Activated CD4-positive, alpha-beta T cell treated with anti-CD3 and anti-CD28 coated beads for 48 hours (primary cell): ENCODE measurements at places on chromosomes 1 and 21.

DNA sequence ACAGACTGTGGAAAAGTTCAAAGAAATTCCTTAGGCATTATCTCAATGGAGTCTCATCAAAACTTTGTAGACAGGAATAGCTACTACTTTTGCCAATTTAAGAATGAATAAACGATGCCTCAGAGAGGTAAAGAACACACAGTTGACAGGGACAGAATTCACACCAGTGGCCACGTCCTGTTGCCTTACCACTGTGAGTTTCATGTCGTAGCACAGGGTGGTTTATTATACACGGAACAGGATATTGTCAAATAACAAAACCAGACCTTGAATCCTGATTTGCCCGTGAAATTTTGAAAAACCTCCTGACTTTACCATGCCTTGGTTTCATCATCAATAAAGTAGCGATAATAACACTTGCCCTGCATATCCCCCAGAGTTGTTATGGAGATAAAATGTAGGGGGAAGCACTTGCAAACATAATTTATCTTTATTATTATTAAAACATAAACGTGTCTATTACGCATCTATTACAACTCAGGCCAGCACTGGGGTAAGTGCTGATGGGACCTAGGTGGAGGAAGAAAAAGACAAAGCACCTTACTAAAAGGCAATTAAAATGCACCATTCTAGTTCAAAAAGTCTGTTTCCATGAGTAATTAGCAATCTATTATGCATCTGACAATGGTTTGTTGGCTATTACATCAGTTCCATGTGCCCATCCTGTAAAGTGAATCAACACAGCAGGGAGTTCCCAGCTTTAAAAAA is 408.1 kb upstream of the RUNX1 start:
- no peak for DNase-seq

GRCh38 chr1:118113261-118113660 is 71.8 kb downstream of the SPAG17 start:
- DNase-seq: no peak

DNA sequence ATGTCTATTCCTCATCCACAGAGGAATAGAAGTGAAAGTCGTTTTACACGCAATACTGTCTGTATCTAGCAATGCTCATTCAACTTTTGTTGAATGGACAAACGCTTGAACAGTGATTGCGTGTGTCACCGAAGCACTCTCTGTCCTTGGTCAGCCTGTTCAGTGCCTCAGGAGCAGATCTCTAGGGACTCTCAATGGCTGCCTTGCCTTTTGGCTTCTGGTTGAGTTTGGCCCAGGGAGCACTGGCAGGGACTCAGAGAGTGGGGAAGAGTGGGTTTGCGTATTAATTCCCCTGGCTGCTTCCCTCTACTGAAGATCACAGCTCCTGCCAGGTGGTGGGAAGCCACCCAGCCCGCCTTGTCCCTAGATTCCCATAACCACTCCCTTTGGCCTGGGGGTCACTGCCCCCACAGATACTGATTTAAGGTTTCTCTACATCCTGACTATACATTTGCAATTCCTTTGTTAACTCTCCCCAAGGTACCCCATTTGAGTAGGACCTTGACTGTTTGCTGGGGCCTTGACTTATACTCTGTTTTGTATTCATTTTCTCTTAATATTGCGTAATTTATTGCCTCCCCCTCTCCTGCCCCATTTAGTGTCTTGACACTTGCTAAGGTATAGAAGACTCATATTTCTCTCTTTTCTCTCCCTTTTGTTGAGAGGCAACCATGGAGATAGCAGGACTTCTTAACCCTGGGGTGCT is 61.7 kb upstream of the USP24 start:
- no peak for DNase-seq

DNA sequence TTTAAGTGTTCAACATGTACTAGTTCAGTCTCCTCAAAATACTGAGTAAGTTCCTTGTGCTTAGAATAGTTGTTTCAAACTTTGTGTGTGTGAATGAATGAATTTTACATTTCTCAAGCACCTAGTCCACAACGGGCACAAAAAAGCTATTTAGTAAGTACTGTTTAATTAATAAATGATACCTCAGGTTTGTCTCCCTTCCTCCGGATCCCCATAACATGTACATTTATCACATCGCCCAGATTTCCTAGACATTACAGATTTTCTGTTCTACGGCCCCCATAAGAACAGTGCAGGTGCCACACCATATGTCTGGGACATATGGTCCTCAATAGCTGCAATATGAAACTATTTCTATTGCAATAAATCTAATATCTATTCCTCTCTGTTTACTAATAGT is 1.3 kb upstream of the TTF2 start:
- DNase-seq: no peak

DNA sequence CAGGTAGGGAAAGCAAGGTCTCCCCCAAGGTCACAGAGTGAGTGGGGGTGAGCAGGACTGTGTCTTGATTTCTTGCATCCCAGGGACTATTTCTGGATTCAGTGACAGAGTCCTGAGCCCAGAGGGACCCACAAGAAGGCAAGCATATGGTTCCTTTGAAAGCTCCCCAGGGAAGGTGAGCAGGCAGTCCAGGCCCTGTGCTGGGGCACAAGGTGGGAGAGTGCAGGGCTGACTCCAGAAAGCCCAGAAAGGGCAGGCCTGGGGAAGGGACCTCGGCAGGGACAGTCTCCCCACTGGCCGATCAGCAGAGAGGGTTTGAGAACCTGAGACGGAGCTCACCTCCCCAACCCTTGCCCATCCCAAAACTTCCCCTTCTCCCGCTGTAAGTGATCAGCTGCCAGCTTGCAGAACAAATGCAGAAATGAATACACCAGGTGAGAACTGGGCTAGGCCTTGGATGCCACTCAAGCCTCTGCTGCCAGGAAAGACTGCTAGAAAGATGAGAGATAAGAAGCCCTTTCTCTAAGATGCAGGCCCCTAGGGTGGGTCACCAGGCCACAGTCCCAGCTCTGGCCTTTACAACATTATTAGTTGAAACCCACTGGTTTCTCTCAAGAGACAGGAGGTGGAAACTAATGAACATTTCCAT is 121.0 kb downstream of the GLIS1 start:
- DNase-seq: no peak

DNA sequence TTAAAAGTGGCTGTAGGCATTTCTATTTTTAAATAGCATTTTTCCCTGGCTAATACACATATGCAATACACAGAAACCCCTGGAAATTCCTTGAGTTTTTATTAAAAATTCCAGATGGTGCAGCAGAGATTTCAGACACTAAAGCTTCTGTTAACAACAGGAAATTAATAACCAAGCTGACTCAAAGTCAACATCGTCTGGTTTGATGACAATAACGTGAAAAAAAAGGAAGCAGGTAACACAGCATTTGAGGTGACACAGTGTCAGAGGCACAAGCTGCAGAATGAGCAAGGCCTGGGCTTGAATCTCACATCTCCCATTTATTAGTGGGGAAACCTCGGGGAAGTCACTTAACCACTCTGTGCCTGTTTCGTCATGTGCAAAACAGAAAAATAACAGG is 64.6 kb upstream of the GJB5 start:
- DNase-seq: no peak

DNA sequence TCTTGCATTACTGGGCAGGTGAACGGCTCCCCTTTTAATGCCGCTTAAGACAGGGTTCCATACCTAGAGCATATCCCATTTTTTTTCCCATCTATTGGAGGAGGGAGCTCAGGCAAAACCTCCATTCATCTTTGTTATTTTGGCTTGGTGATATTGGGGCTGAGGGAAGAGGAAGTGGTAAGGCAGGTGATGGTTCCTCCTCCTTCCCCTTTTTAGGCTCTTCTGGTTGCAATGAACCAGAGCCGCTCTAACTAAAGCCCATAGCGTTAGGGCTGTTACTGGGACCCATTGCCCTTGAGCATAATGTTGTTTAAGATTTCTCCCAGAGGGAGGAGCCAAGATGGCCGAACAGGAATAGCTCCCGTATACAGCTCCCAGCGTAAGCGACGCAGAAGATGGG is 21.1 kb downstream of the PYHIN1 start:
- no peak for DNase-seq

- no peak for DNase-seq
These were observed 161.4 kb upstream of the ARHGEF16 start for GRCh38 chr1:3292868-3293562.

DNA sequence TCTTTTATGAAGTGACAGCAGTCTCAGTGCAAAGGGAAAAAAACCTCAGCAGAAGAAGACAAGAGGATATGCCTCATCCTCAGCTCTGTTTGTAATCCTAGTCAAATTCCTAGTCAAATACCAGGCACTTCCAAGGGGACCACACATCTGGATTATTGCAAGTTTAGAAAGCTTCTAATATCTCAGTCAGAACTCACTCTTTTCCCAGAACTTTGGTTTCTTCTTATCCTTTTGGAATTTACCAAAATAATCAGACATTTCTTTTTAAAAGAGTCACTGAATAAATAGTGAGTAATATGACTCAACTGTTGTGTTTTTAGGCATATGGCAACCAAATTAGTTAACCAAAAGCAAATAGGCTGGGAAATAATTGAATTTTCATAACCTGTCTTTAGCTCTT is 47.8 kb downstream of the PRRX1 start:
- no peak for DNase-seq

- no peak for DNase-seq
These were observed 129.5 kb upstream of the KIAA0040 start for GRCh38 chr1:175322109-175322508.

- DNase-seq: no peak
These were observed 168.6 kb downstream of the IER5 start for GRCh38 chr1:181257117-181257516.

DNA sequence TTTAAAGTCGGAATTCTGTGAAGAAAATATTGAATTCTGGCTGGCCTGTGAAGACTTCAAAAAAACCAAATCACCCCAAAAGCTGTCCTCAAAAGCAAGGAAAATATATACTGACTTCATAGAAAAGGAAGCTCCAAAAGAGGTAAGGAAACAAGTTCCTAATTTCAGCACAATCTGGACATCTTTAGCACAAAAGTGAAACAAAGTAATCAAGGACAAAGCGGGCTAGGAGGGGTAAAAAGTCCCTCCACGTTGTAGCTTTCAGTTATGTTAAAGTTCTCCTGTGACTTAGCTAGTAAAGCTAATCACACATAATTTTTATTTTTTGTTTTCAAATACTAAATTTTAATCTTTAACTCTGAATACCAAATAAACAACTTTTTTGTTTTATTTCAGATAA is 2.2 kb downstream of the RGS2 start:
- no peak for DNase-seq

DNA sequence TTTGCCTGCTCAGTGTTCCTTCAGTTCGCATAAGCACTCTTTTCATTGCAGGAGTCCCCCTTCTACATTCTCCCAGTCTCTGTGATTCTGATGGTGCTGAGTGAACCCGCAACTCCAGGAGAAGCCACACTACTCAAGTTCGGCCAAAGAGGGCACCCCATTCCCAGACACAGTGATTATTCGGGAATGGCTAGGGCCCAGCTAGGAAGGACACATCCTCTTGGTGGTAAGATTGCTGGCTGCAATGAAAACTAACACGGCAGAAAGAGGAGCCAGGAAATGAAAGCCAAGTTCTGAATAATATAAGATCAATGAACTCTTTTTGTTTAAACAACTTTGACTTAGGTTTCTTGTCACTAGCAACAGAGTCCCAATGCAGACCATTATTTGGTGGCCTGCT is 14.9 kb downstream of the CREG1 start:
- no peak for DNase-seq

DNA sequence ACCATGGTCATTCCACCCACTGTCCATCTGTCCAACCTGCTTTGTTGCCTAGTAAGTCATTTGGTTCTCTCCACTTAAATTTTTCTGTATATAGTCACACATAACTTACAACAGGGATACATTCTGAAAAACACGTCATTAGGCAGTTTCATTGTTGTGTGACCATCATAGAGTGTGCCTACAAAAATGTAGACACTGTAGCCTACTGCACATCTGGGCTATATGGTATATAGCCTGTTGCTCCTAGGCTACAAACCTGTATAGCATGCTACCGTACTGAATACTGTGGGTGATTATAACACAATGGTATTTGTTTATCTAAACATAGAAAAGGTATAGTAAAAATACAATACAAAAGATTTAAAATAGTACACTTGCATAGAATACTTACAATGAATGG is 10.0 kb upstream of the NPL start:
- no peak for DNase-seq

DNA sequence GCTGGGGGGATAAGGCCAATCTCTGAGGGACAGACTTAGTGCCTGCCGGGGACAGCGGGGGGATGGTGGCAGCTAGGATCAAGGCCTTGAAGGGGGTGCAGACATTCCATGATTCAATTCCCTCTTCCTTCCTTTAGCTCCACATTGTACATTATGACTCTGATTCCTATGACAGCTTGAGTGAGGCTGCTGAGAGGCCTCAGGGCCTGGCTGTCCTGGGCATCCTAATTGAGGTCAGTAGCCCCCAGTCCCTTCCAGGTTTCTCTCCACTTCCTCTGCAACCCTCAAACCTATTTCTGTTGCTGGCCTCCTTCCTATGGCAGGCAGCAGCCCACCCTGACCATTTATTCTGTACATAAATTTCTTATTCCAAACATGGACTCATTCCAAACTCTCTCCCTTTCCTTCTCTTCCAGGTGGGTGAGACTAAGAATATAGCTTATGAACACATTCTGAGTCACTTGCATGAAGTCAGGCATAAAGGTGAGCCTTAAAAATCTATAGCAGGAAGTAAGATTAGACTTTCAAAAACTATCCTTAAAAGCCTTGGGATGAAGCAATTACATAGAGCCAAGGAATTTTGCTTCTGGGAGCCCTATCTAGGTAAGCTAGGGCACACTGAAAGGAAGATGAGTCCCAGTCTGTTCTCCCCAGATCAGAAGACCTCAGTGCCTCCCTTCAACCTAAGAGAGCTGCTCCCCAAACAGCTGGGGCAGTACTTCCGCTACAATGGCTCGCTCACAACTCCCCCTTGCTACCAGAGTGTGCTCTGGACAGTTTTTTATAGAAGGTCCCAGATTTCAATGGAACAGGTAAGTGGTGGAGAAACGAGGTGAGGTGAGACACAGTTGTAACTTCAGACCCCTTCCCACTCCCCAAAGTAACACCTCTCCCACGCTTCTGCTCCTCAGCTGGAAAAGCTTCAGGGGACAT is 5.1 kb downstream of the CA14 start:
- DNase-seq: no peak

DNA sequence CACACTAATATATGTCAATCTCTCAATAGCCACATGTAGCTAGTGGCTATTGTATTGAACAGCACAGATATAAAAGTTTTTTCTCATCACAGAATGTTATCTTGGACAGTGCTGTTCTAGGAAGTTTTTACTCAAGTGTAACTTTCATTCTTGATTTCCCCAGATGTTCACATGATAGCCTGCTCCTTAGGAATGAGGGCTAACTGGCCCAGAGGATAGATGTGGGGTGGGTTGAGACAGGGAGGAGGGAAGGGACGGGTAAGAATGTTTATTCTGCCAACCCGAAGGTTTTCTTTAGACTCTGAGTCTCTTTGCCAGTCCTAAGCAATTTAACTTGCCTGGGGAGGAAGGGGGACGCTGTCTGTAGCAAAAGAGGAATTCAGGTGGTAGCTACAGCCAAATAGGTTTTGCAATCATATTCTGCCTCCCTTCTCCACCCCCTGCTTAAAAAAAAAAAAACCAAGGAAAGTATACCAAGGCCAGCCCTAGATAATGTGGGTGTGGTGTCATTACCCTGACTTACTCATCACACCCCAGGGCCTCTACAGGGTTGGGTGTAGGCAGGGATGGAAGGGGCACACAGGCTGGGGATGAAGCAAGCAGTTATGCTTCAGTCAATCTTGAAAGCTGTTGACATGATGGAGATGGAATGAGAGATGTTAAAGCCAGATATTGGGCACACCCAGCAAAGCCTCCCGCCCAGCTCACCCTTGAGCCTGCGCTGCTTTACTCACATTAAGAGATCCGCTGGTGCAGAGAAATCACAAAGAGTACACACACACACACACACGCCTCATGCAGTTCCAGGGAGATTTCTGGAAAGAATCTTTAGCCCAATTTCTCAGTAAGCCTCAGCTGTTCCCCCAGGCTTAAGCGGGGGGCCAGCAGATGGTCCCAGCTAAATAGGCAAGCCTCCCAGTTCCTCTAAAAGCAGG is 59.9 kb downstream of the PLXNA2 start:
- no peak for DNase-seq
